ENCODE measurements at places on chromosomes 5 and 9. TPM values are rescaled to one million over a fixed set of nuclear protein-coding genes. Genes with fewer than 3 reads are reported as not detected.

GRCh38 chr5:139949710-139950109, 93.4 kb downstream of the NRG2 start:
- H3K36me3 ChIP-seq, result no peaks in the 10 kb centered on the region
- no peak overlapping the region for H3K27ac ChIP-seq
- H3K27me3 ChIP-seq, result peaks cover 35% of the 10 kb centered on the region
- H3K4me3 ChIP-seq, result no peak overlapping the region
- DNase-seq, result no peak
- H3K4me1 ChIP-seq, result no peaks in the 10 kb centered on the region

GRCh38 chr5:77302653-77303052, 92.2 kb downstream of the PDE8B start:
- H3K4me3 ChIP-seq, result peak overlapping the region; percentile 62
- peaks cover 57% of the 10 kb centered on the region for H3K4me1 ChIP-seq
- no peaks in the 10 kb centered on the region for H3K27me3 ChIP-seq
- DNase-seq, result no peak
- no peaks in the 10 kb centered on the region for H3K36me3 ChIP-seq

DNA sequence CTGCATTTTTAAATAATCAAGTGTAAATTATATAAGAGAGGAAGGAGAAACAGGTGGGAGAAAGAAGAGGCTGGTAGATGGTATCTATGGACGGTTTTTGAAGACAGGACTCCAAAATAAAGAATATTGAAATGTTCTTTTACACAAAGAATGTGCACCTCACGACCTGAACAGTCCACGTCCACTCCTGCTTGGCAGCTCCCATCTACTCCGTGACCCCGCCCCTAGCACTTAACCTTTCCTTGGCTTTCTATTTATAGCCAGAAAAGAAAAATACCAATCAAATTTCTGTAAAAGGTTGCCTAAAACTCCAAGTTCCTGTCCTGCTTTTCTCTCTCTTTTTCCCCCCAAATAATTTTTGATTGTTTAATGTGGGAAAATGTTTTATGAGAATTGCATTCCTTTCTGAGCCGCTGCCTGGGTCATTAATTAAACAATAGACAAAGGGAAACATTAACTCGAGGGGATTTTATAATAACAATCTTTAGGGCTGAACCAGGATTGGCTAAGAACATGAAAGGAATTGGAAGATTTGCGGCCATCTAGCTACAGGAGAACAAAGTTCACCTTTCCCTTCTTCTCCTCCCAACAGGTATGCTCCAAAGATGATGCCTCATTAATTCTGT, 173.6 kb upstream of the MAP3K1 start:
- no peak overlapping the region for H3K4me3 ChIP-seq
- H3K27me3 ChIP-seq, result peaks cover 9% of the 10 kb centered on the region
- no peaks in the 10 kb centered on the region for H3K36me3 ChIP-seq
- no peak for DNase-seq

GRCh38 chr9:6646293-6646636, 736 bp upstream of the GLDC start:
- H3K27ac ChIP-seq, result no peak overlapping the region
- peaks cover 17% of the 10 kb centered on the region for H3K4me1 ChIP-seq
- H3K27me3 ChIP-seq, result peaks cover 53% of the 10 kb centered on the region
- no peak for DNase-seq

GRCh38 chr9:125511789-125512660, 195.0 kb downstream of the MAPKAP1 start:
- H3K36me3 ChIP-seq, result peaks cover 5% of the 10 kb centered on the region
- peaks cover 59% of the 10 kb centered on the region for H3K4me1 ChIP-seq
- peak; percentile 20 for DNase-seq
- H3K27ac ChIP-seq, result peak overlapping the region; percentile 65

- H3K27me3 ChIP-seq, result no peaks in the 10 kb centered on the region
- no peak for DNase-seq
- no peak overlapping the region for H3K27ac ChIP-seq
- H3K4me1 ChIP-seq, result no peaks in the 10 kb centered on the region
- H3K4me3 ChIP-seq, result no peak overlapping the region
- H3K36me3 ChIP-seq, result no peaks in the 10 kb centered on the region
Observed at GRCh38 chr5:8138884-8139283, 269.9 kb downstream of the MTRR start.

DNA sequence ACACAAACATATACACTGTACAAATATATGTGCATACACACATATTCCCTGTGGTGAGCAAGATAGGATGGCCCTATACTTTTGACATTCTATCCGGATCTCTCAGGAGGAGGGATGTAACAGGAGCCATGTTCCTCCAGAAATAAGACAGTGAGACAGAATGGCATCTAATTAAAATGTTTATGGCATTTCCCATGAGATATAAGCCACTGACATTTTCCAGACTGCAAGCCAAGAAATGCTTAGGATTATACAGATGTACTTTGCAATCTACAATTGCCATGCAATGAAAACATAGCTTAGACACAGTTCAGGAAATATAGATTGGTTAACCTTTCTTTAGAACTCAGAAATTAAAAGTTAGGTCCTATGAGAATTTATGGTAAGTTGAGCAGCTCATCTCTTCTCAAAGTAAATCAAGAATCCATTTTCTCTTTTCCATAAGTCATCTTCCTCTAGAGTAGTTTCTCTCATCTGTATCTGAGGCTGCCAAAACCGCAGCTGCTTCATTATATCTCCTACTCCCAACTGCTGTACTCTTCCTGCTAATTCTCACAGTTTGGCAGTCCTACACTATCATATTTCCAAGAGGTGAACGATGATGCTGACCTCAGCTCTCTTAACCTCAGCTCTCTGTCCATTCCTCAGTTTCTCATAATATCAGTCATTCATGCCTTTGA, 1719.1 kb downstream of the MAT2B start:
- H3K4me3 ChIP-seq, result no peak overlapping the region
- no peaks in the 10 kb centered on the region for H3K4me1 ChIP-seq
- no peaks in the 10 kb centered on the region for H3K36me3 ChIP-seq
- no peaks in the 10 kb centered on the region for H3K27me3 ChIP-seq

- H3K27ac ChIP-seq, result no peak overlapping the region
- H3K4me3 ChIP-seq, result no peak overlapping the region
- no peaks in the 10 kb centered on the region for H3K4me1 ChIP-seq
- no peaks in the 10 kb centered on the region for H3K36me3 ChIP-seq
Observed at GRCh38 chr5:74510476-74511075, 130.0 kb downstream of the ENC1 start.

The IZUMO3 gene
- not detected for total RNA-seq

The NIPAL4 gene
- 0.21 TPM for total RNA-seq

All from HFFc6 (cell line).